ENCODE measurements at places on chromosomes 1 and 21.

DNA sequence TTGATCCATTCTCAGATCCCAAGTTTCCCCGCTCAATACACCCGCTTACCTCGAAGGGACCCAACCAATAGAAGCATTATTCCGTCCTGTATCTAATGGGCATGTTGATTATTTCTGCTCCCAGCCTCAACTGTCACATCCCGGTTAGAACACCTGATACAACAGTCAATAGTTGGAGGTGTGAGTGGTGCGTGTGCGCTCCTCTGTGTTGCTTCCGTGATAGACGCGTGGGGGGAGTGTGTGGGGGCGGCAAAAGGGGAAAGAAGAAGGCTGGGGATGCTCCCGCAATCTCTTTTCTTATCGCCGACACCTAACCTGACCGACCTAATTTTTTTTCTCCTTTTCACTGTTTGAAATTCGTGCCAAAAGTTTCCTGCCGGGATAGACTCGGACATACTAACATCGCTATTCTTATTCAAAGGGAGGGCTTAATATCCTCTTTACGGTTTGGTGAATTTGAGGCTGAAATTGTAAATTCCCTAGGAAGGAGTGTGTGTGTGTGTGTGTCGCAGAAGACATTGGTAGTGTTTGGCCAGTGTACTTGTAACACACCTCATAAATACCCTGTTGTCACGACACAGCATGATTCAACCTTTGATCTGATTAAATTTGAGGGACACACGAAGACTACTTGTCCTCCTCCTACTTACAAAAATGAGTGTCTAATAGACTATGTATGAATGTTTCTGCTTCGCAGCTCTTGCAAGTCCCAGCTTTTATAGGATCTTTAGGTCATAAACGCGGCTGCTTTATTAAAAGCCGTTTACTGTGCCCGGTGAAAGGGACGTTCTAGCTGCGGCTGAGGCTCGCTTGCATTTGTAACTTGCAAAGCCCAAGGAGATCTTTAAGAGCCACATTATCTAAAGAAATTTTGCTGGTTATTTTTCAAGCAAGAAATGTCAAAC, 1.5 kb upstream of the PROX1 start:
- no peak for DNase-seq

DNA sequence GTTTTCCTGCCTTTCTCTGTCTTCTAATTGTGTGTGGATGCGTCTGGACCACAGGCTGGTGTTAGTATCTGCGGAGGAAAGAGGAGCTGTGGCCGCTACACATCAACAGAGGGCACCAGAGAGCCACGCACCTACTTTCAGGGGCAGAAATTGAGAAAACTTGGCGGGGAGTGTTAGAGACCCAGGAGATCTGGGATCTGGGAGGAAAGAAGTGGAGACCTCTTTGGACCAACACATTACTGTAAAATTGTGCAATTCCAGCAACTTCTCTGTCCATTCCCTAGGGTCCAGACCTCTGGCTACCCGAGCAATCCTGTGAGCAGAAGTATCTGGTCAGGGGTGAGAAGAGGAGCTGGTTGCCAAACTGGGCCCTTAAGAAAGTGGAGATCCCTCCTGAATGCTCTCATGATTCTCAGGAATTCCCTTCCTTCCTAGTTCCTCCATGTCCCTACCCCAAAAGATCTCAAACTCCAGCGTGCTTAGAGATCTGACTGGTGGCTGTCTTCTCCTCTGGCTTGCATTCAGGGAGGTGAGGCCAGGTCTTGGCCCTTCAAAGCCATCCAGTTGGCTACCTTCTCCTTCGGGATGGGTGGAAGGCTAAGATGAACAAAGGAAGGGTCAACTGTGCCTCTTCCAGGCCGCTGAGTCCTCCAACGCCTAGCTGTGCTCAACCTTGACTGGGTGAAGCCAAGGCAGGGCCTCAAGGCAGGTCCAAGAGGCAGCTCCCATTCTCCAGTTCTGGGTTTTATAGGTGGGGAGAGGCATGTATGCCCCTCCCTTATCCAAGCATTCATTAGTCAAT, 1.2 kb upstream of the KIRREL1 start:
- DNase-seq, result no peak

GRCh38 chr1:15002325-15002724, 151.2 kb upstream of the TMEM51 start:
- no peak for DNase-seq

DNA sequence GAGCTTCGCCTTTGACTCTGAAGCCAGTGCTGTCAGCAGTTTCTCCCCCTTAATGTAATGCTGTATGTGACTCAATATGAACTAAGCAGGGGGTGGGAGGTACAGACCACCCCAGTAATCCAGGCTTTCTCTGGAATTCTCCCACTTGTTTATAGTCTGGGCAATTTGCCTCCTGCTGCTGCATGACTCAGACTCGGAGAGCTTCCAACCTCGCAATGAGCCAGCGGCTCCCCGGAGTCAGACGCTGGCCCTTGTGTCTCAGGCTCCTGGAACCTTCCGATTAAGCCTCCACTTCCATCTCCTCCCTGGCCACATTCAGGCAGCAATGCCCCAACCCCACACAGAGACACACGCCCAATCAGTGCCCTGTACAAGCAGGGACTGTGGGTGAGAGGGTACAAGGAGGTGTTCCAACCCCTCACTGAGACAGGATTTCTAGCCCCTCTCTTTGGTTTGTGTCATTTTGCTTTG, 471.7 kb upstream of the VAMP3 start:
- DNase-seq, result no peak

DNA sequence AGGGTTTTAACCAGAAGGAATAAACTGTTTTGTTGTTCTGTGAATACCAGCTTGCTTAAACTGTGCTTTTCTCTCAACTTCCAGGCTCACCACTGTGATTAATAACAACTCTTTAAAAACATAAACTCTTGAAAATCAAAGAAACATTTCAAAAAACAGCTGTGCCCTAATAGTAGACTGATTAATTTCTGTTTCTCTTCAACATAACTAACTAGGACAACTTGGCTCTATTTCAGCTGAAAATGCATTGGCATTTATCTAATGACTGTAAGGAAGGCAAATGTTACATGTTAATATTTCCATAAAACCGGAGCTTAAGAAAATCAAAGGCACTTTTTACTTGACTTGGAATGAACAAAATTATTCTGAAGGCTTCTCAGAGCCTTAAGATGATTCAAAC, 656.1 kb upstream of the NEGR1 start:
- DNase-seq, result no peak

DNA sequence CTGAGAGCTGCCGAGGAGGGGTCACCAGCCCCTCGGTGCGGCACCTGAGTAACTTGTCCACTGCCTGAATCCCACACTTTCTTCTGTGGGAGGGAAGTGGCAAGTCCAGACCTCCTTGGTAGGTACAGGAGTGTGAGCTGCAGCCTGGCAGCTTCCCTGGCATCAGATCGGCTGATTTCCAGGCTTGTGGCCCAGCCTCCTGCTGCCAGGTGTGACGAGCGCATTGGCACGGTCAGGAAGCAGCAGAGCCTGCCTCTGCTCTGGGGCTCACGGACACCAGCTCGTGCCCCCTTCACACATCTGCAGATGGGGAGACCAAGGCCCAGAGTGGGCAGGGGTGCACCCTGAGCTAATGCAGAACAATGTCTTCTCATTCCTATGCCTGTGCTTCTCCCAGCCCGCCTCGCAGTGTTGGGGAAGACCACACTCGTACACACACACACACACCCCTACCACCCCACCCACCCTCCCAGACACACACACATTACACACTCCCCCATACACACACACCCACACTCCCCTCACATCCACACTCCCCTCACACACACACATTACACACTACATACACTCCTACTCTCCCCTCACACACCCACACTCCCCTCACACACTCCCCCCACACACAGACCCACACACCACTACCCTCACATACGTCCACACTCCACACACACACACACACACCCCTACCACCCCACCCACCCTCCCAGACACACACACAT, 33.1 kb upstream of the SELENON start:
- no peak for DNase-seq

DNA sequence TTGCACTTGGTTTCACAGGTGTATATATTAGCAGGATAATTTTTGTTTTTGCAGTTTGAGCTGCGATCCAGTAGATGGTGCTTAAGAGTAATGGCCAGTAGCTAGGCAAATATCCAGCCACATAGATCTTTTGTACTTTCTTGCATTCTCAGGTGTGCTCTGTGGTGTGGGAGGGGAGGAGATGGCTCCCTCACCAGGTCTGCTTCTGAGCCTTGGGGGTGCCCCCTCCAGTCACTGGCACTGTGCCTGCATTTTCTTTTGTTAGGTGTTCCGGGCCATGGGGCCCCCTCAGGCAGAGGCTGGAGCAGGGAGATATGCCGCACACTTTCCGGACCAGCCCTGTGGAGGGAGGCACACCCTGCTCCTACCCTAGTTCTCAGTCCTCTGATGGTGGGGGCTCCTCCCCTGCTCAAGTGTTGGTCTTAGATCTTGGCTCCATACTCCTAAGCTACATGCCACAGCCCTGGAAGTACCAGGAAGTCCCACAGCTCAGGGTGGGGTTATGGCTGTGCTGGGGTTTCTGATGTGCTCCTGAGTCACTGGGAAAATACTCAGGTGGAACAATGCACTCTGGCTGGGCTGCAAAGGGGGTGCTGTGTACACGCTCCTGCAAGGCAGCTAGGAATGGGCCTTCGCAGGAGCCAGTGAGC, 197.6 kb upstream of the DMRTA2 start:
- DNase-seq, result no peak

- no peak for DNase-seq
Measured at GRCh38 chr1:229011022-229011421, 259.9 kb upstream of the RAB4A start.

DNA sequence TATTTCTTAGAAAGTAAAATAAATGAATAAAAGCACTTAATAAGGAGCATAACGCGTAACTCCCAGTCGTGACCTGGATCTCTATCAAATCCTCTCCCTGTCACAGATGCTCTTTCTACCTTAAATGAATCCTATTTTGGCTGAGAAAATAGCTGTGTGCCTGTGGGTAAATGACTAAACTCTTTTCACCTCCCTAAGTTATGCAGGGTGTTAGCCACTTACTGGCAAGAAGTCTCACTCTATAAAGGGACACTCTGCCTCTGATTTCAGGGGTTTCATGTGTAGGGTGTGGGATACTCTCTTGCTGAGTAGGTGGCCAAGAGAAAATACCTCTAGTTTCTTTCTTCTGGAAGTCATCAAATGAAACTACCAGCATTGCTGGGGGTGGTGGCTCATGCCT, 24.3 kb upstream of the PPP1R15B start:
- no peak for DNase-seq

DNA sequence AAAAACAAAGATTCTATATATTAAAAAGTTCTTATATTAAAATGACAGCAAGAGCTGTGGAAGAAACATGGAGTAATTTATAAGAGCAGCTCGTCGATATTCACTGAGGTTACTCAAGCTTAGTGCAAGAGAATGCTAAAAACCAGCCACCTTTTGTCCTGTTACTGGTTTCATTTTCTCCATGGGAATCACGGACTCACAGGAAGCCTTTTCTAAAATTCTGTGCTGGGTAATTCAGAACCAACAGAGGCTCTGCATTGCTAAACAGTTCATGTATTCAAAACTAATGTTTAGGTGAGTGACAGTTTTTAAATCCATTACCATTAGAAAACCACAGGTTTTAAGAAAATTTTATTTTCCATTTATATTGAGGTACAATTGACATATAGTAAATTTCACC, 147.8 kb upstream of the MAP1LC3C start:
- DNase-seq, result no peak

DNA sequence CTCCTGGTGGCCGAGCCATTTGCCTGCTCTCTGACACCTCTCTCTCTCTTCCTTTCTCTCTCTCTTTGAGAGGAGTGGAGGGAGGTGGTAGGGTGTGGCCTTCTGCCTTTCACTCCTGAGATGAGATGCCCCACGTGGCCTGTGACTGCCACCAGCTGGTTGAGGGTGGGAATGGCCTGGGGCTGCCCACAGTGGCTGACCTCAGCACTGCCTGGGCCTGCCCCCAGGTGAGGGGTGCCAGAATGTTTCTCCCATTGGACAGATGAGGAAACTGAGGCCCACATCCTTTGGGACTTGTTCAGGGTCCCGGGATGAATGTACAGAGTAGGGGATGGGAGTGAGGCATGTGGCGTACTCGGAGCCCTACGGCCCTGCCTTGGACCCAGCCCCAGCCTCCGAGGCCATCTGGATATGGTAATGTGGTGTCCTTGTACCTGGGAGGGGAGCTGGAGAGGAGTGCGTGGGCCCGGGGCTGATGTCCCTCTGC, 12.7 kb upstream of the C1orf167 start:
- no peak for DNase-seq

GRCh38 chr1:59188413-59189213, 108.3 kb upstream of the FGGY start:
- no peak for DNase-seq

- no peak for DNase-seq
Measured at GRCh38 chr1:221736714-221737113, 5.2 kb downstream of the DUSP10 start.

GRCh38 chr1:11523746-11524464, 45.0 kb downstream of the DISP3 start:
- no peak for DNase-seq

GRCh38 chr1:46496505-46496904, 6.9 kb downstream of the DMBX1 start:
- DNase-seq, result no peak

DNA sequence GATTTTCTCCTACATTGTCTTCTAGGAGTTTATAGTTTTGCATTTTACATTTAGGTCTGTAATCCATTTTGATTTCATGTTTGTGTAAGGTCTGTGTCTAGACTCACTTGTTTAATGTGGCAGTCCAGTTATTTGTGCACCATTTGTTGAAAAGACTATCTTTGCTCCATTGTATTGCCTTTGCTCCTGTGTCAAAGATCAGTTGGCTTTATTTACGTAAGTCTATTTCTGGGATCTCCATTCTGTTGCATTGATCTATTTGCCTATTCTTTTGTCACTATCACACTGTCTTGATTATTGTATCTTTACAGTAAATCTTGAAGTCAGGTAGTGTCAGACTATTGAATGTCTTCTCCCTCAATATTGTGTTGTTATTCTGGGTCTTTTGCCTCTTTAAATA, 49.7 kb upstream of the RGS2 start:
- DNase-seq, result no peak

- no peak for DNase-seq
Measured at GRCh38 chr1:233945573-233945972, 41.1 kb downstream of the SLC35F3 start.

- DNase-seq, result no peak
Measured at GRCh38 chr1:75392278-75392677, 218.6 kb downstream of the SLC44A5 start.

GRCh38 chr1:24201941-24202440, 14.9 kb upstream of the IFNLR1 start:
- DNase-seq, result peak; percentile 88

Data from cerebellar nuclear complex (tissue), 1 donor.